ENCODE measurements at places on chromosomes 6 and 20.

GRCh38 chr6:106918115-106918514, 56.4 kb downstream of the CD24 start:
- no peak for DNase-seq

DNA sequence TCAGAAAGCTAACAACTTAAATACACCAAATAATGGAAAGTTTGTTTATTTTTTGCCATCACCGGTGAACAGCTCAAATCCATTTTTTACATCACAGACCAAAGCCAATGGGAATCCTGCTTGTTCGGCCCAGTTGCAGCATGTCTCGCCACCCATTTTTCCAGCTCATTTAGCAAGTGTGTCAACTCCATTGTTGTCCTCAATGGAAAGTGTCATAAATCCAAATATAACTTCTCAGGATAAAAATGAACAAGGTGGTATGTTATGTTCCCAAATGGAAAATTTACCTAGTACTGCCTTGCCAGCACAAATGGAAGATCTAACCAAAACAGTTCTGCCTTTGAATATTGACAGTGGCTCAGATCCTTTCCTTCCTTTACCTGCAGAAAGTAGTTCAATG, 65.3 kb upstream of the SMIM8 start:
- DNase-seq, result no peak

DNA sequence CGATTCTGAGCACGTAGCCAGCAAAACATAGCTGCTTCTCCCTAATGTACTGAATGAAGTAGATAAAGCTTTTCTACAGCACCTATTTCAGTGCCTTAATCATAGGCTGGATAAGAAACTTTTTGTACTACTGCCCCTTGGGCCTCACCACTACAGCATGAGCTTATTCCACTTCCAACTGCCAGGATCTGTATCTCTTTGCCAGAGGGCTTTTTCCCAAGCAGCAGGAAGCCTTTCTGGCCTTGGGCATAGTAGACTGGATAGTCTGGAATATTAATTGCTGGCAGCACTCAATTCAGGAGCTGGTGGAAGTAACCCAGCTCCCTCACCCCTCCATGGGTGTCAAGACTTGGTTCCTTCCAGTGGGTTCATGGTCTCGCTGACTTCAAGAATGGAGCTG, 43.6 kb downstream of the ANKEF1 start:
- DNase-seq, result no peak

DNA sequence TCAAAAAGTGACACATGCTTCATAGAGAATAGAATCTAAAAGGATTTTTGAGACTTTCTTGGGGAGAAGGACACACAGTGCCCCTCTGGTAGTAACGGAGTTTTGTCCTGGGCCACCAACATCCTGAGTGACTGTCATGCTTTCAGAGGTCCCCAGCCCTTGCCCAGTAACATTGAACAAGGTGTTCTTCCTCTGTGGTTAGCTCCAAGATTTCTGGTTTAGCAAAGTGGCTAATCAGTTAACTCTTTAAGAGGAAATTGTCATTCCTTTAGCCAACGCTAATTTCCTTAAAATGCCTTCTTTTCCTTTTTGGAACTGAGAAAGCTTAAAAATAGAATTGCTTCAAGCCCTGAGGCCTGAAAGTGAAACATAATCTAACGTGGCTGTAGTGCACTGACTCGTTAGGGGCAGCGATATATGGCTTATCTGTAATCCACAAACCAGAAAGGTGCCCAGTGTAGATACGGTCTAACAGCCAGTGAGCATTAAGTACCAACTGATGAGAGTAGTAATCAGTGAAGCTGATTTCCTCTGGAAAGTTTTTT, 7.8 kb downstream of the E2F3 start:
- DNase-seq, result no peak

DNA sequence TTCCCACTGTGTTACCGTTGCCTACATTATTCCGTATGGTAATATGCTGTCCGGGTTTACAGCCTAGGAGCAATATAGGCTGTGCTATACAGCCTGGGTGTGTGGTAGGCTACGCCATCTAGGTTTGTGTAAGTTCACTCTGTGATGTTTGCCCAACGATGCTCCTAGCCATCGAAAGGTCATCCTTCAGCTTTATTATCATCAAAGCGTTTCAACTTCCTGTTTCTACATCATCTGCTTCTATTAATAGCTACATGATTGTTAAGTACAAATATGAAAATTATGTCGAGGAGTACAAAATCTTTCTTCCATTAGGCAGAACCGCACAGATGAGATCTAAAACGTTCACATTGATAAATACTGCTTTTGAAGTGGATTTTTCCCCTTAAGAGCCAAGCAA, 69.9 kb downstream of the PPP1R14C start:
- no peak for DNase-seq

DNA sequence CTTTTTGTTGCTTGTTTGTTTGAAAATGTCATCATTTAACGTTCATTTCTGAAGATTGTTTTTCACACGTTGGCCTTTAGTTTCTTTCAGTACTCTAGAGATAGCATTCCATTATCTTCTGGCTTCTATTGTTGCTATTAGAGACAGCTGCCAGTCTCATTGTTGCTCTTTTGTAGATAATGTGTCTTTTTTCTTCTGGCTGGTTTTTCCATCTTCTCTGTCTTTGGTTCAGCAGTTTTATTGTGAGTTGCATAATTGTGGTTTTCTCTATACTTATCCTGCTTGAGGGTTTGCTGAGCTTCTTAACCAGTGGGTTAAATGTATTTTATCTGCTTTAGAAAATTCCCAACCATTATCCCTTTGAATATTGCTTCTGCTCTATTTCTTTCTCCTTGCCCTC, 23.2 kb upstream of the AIG1 start:
- DNase-seq, result no peak

DNA sequence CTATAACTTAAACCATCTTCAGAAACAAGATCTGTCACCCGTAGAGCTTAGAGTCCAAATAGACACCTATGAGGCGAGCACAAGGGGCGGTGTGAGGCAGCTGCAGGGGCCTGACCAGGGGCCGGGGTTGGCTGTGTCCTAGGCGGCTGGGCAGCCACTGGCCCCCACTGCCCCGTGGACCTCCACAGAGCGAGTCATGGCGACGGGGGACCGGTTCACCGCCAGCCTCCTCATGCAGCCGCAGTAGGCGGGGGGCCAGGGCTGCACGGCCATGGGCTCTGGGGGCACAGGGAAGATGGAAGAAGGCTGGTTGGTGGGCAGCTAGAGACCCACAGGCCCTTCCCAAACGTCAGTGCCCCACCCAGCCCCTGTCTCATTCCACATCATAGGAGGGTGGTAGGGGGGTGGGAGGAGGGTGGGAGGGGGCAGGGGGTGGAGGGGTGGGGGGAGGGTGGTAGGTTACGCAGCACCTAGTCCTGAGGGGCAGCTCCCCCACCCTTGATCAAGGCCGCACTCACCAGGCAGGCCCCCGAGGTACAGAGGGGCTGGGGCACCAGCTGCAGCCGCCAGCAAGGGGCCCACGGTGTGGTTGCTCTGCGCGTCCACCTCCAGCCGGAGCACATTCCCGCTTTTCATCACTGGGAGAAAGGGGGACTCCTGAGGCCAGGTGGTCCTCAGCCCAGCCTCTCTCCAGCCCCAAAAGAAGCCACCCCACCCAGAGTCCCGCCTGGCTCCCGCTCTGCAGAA, 6.6 kb downstream of the ADRM1 start:
- no peak for DNase-seq

DNA sequence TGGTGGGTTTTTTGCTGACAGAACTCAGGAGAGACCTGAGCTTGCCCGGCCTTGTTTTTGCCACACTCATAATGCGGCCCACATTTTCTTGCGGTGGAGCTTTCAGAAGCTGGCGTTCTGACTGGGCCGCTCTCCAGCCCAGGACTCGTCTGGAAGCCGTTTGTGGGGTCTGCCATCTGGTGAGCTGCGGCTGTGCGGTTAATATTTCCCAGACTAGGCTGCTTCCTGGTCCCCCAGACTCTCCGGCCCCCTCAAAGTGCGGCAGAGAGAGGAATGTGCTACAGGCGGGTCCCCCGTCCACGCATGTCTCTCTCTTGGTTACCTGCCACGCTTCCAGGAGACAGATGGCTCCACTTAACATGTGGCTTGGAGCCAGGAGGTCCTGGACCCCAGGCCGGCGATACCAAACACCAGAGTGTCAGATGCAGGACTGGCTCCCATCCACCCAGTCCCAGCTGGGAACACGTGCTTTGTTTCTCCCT, 128.9 kb upstream of the PMEPA1 start:
- no peak for DNase-seq

DNA sequence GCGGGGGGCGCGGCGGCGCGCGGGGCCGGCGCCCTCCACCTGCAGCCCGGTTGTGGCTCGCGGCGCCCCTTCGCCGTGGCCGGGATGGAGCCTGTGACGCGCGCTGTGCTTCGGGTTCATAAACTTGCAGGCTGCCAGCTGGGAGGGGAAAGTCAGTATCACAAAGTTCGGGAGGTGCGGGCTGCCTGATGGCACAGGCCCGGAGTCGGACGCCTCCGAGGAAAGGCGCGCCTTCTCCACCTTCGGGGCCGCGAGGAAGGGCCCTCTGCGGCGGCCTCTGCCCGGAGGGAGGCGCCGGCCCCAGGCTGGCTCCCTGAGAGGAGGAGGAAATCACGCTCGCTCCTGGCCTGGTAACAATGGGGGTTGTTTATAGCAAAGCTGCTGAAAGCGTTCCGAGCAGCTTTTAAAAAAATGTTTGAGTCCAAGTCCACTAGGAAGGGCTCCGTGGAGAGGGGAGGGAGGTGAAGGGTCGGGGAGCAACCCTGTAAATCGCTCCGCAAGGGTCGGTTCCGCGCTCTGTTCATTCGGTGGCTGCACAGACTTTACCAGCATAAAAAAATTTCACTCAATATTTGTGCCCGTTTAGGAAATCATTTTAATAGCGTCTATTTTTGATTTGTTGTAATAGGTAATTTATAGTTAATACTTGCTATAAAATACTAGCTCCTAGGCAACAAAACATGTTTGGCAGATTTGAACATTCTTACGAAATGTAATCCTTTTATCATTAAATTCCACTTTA, 1.0 kb downstream of the AFDN start:
- no peak for DNase-seq

GRCh38 chr20:53935344-53936084, 134.9 kb downstream of the BCAS1 start:
- no peak for DNase-seq

DNA sequence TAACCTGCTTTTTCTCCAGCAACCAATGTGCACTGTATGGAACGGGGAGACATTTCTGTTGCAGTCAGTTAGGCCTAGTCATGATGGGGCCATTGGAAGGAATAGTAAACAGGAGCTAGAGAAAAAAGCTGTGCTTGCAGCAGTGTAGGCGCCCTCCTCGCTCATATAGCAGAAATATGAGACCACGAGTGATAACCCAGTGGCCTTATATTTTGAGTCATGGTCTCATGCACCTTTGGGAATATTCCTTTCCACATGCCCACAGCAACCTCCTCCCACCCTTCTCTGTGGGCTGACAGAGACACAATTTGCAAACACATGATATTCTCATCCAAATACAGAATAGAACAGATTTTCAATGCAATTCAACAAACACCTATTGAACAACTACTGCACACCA, 248.9 kb upstream of the CITED2 start:
- DNase-seq, result no peak

- no peak for DNase-seq
Observed at GRCh38 chr20:53434662-53435061, 159.0 kb downstream of the ZNF217 start.

DNA sequence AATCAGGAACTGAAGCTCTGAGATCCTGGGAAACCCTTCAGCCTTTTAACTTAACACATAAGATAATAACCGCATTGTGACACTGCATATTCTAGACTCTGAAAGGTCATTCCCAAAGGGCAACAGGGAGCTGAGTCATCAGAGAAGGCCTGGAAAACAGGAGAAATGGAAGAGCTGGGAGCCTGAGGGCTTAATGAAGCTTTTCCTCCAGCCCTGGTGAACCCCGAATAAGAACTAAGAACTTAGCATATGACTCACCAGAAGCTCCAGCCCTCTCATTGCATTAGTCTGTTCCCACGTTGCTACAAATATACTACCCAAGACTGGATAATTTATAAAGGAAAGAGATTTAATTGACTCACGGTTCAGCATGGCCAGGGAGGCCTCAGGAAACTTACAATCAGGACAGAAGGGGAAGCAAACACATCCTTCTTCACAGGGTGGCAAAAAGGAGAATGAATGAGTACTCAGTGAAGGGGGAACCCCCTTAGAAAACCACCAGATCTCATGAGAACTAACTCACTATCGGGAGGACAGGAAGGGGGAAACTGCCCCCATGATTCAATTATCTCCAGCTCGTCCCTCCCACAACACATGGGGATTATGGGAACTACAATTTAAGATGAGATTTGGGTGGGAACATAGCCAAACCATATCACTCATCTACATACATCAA, 648.5 kb downstream of the TFAP2A start:
- DNase-seq, result no peak

GRCh38 chr20:25038103-25038410, 19.9 kb downstream of the ACSS1 start:
- no peak for DNase-seq

DNA sequence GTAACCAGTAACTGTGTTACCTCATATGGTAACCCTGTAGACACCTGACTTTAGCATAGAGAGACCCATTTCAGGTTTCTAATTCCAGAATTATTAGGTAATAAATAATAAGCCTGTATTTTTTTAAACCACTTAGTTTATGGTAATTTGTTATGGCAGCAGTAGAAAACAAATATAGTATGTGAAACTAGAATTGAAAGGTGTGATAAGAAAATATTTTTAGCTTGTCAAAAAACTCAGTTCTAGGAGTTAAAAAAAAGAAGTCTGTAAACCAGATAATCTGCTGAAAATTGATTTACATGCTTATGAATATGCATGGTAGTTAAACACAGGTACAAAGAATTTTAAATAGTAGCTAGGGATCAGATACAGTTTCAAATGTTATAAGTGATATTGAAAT, 695.0 kb upstream of the GJE1 start:
- no peak for DNase-seq

DNA sequence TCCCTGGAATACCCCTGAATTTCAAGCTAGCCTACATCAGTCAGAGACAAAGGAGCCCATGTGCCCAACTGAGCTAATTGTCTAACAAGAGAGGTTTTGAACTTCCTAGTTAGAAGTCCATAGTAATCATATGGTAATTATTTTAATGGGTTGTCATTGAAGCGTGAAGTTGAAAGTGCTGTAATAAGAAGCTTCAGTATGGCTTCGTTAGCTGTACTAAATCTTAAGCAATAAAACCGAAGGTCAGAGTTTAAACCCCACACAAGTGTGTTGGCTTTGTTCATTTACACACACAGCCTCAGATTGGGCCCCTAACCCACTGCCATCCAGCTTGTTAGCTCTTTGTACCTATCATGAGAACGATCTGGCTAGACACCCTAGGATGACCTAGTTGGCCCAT, 195.6 kb upstream of the RIN2 start:
- no peak for DNase-seq

GRCh38 chr20:41166201-41167117, 29.1 kb downstream of the PLCG1 start:
- no peak for DNase-seq

DNA sequence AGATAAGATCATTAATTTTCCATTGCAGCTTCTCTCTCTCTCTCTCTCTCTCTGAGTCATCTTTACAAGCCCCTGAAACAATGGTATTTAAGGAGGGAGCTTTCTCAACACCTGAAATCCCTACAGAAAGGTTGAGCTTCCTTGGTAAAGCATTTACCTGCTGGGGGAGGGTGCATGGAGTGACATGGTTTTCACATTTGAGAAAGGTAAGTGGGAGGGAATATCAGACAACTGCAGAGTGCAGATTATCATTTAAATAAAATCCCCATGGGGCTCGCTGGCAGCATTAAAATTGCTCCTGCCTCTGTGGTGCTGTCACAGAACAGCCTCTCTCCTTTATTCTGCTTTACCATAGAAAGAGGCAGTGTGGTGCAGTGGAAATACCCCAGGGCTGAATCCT, 10.3 kb upstream of the PDYN start:
- no peak for DNase-seq
